Tongue (tissue), 3 donors: ENCODE measurements at places on chromosomes 6 and 20. TPM values are rescaled to one million over a fixed set of nuclear protein-coding genes. Genes with fewer than 3 reads are reported as not detected.

Gene BPIFB1
- 158 TPM for total RNA-seq

Gene PSORS1C2
- total RNA-seq = not detected

DNA sequence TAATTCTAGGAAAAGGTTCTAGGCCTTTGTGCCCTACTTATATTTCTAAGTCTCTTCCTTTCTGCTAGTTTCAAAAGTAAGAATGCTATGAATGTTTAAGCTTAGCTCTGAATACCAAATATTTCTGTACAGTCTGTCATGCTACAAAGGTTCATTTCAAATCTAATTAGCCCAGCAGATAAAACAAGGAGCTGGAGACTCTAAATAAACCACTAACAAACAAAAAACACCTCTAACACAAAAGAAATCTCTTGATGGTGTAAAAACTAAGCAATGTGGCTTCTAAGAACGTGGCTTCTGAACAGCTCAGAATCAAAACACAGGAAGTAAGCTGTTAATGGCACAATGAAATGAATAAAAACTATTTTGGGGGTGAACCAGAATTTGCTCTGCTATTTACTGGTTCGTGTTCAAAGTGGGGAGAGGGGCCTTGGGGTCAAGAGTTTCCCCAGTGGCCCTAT, 198.3 kb downstream of the BCAS1 start:
- no peak for DNase-seq

Gene SLC22A16
- total RNA-seq = 1.3 TPM

Gene RNF8
- 20.7 TPM for total RNA-seq

- DNase-seq = no peak
Observed at GRCh38 chr20:33010674-33011449, 3.4 kb downstream of the BPIFB2 start.

DNA sequence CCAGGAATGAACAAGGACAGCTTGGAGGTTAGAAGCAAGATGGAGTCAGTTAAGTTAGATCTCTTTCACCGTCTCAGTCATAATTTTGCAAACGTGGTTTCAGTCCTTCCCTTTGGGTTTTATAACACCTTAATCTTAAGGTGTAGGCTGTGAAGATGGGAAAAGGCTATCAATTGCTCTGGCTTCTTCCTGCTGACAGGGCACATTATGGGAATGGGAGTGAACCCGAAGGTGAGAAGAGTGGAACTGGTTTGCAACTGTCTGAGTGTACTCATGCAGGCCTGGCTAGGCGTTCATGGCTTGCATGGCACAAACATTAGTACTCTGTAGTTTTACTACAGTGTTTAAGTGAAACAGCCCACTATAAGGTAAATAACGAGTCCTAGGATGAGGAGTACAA, 9.4 kb downstream of the TAF8 start:
- DNase-seq = no peak

Gene PRSS16
- total RNA-seq = 1.6 TPM

- no peak for DNase-seq
Observed at GRCh38 chr6:124888581-124889371, 73.5 kb upstream of the RNF217 start.

DNA sequence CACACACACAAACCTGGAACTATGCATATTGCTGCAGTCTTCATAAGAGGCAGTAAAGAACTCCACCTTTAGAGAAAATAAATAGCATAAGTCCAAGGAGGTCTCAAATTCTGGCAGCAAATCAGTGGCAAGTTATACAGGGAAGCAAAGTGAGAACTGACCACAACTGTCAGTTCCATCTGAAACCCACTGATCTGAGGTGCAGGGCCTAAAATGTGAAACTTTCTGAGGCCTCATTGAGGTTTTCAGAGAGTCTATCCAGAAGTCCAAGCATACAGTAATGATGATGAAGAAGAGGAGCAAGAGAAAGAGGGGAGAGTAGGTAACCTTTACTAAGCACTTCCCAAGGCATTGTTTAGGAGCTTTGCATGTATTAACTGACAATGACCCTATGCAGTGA, 36.3 kb downstream of the MTFR2 start:
- no peak for DNase-seq

DNA sequence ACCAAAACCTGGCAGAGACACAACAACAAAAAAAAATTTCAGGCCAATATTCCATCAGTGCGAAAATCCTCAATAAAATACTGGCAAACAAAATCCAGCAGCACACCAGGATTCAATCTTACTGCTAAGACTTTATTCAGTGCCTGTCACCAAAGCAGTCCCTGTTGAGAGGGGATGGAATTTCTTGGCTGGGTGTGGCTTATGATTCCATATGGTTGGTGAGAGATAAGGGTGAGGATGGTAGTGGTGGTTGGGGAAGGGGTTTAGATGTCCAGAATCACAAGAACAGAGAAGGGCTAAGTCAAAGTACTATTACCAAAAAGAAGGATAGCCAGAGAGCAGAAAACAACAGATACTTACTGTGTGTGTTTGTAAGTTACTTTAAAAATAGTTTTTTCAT, 152.8 kb upstream of the SLC35B3 start:
- DNase-seq = no peak

- no peak for DNase-seq
Observed at GRCh38 chr6:28312939-28313338, 23.0 kb downstream of the ZSCAN31 start.

Gene TMC2
- not detected for total RNA-seq

DNA sequence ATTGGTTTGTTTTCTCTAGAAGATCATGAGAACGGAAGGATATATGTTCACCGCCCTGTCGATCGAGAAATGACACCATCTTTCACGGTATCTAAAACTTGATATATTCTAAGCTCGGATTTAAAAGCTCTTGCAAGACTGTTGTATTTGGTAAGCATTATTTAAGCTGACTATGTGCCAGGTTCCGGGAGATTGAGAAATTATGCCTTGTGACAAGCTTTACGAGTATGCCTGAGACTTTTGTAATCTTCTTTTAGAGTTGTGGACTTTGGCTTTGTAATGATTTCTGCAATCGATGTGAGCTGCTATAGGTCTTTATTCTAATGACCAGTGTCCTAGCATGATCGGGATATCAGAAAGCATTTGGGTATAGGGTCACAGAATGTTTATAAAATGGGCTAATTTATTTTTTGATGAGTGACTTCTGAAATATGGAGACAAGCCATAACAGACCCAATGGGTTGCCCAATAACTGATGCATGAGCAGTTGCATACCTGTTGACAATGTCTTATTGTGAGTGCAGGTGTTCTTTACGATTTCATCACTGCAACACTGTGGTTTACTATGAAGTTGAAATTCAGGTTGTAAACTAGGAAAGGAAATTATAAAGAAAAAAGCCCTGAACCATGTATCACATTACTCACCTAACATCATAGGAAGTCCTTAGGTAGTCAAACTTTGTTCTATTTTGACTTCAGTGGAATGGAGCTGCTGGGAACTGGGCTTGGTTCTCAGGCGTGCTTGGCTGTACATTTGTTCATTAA, 14.0 kb downstream of the CDH26 start:
- DNase-seq = no peak
